ENCODE measurements at places on chromosomes 3 and 15.

- no peak for DNase-seq
Observed at GRCh38 chr15:74257105-74257504, 21.0 kb downstream of the CCDC33 start.

DNA sequence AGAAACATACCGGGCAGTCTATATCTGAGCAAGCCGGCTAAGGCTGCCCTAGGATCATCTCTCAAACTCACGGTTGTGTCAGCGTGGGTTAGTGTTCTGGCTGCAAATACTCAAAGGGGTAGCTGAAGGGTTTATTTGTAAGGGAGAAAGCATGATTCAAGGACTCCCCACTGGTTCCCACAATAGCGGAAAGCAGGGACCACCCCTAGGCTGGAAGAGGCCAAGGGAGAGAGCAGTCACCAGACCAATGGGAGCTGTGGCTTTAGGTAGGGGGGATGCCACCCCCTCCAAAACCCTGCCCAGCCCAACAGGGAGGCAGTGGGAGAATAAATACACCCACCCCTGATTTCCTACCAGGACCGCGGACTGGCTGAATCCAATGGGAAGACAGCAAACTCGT lies 7.3 kb upstream of the LMCD1 start:
- no peak for DNase-seq

- DNase-seq: no peak
Observed at GRCh38 chr15:69551391-69552056, 98.9 kb downstream of the RPLP1 start.

GRCh38 chr3:169818316-169818715 lies 5.6 kb upstream of the LRRC34 start:
- no peak for DNase-seq

DNA sequence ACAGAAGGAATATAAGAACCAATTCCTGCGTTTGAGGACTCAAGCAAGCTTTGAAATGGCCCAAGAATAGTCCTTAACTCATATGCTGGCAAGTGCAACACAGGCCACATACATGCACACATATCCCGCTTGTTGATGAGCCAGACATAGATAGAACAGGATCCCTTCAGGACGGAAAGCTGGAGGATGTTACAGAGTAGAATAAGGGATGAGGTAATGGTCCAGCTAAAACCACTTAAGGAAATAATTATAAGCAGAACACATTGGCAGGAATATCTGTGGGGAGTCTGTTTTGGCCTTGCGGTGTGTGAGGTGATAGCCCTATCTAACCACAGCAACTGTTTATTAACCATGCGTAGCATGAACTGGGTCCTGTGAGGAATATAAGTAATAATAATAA lies 25.0 kb downstream of the SCG3 start:
- DNase-seq: no peak

GRCh38 chr15:70140543-70141375 lies 43.0 kb upstream of the TLE3 start:
- no peak for DNase-seq

- no peak for DNase-seq
Observed at GRCh38 chr3:30518181-30518864, 88.1 kb upstream of the TGFBR2 start.

DNA sequence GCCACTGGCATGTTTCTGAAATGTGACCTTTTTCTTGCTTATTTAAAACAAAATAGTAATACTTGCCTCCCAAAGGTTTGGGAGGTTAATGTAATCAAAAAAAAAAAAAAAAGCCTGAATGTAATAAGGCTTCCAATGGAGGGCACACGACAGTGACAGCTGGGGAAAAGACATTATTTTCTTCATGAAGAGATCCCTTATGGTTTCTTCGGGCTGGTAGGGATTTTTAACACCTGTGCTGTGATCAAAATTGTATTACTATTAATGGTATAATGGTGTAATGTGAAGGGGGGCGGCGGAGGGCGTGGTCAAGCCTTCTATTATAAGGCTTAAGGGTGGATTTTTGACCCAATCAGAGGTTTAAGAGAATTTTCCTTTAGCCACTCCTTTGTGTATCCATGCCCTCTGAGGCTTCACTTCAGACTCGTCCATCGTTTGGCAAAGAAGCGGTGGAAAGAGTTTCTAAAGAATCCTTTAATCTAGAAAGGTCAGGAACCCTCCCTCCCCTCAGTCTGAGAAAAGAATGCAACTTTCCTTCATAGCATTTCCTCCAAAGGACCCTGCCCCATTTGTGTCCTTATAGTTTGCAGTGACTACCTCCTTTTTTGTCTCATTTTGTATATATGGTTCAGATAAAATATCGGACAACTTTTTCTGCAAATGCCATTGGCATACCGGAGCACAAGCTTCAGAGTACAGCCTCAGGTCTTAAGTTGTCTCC lies 89.5 kb upstream of the CHD2 start:
- no peak for DNase-seq

Measured in stimulated activated naive CD4-positive, alpha-beta T cell (primary cell).